Type B pancreatic cell (in vitro differentiated cells): ENCODE measurements at places on chromosomes 6 and 20.

DNA sequence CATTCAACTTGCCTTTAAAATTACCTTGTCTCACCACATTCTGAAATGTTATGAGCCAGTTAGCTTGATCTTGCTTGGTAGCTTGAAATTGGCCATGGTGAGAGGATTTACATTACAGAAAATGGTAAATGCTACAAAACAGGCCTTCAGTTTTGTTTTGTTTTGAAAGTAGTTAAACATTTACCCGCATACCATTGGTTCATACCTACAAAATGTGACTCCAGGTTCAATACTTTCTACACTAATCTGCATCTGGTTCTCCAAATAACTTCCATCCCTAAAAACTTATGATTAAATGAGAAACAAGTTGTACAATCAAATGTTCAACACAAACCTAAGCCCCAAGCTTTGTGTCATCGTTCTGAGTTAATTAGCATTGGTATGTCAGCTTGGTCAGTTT lies 30.5 kb upstream of the MYBL2 start:
- no peak for DNase-seq
- no peak overlapping the region for H3K27ac ChIP-seq
- no peaks in the 10 kb centered on the region for H3K27me3 ChIP-seq

DNA sequence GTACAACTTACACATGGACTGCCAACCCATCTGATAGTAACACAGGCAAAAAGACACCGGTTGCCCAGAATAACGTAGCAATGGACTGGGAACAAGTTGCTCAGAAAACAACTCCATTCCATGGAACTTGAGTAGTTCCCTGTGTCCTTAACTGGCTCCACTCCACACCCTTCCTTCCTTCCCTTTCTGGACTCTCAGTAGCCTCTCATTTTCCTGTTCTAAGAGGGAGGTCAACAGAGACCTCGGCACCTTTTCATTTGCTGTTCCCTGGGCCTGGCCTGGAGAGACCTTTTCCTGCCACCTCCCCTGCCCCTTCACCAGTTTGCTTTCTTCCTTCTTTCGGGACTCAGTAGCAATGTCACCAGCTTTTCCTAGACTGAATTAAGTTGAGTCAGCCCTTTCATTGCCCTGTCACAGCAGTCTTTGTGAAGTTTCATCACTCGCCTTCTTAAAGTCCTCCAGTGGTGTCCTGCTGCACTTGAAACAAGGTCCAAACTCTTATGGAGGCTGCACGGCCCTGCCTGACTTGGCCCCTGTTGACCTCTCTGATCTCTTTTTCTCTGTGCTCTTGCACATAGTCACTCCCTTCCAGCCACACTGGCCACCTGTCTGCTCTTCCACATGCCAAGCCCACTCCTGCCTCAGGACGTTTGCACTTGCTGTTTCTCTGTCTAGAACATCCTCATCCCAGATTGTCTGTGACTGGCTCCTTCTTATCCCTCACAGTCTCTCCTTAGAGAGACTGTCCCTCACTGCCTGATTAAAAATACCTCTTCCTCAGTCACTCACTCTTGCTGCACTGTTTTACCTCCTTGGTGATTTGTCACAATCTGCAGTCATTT lies 90.8 kb downstream of the KCNB1 start:
- peaks cover 10% of the 10 kb centered on the region for H3K4me1 ChIP-seq
- H3K27ac ChIP-seq: no peak overlapping the region
- peaks cover 14% of the 10 kb centered on the region for H3K27me3 ChIP-seq
- H3K36me3 ChIP-seq: no peaks in the 10 kb centered on the region
- no peak for DNase-seq
- H3K4me3 ChIP-seq: no peak overlapping the region

GRCh38 chr6:11460001-11460668 lies 77.4 kb upstream of the TMEM170B start:
- DNase-seq: no peak
- peak overlapping the region; percentile 11 for H3K27ac ChIP-seq
- H3K4me1 ChIP-seq: no peaks in the 10 kb centered on the region
- no peaks in the 10 kb centered on the region for H3K27me3 ChIP-seq

- H3K4me3 ChIP-seq: no peak overlapping the region
- H3K4me1 ChIP-seq: peaks cover 25% of the 10 kb centered on the region
- no peak overlapping the region for H3K27ac ChIP-seq
- no peaks in the 10 kb centered on the region for H3K27me3 ChIP-seq
Measured at GRCh38 chr20:17651760-17652388, 30.2 kb downstream of the RRBP1 start.

DNA sequence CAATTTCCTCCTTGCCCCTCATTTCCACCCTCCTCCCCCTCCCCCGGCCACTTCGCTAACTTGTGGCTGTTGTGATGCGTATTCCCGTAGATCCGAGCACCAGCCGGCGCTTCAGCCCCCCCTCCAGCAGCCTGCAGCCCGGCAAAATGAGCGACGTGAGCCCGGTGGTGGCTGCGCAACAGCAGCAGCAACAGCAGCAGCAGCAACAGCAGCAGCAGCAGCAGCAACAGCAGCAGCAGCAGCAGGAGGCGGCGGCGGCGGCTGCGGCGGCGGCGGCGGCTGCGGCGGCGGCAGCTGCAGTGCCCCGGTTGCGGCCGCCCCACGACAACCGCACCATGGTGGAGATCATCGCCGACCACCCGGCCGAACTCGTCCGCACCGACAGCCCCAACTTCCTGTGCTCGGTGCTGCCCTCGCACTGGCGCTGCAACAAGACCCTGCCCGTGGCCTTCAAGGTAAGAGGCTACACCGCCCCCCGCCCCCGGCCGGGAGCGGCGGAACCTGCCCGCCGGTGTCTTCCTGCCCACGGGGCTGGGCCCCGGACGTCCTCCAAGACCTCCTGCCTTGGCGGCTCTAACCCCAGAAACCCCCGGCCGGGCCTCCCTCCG lies 44.9 kb upstream of the SUPT3H start:
- peak overlapping the region; percentile 71 for H3K27ac ChIP-seq
- peaks cover 77% of the 10 kb centered on the region for H3K27me3 ChIP-seq
- peaks cover 23% of the 10 kb centered on the region for H3K4me1 ChIP-seq
- no peak for DNase-seq

- peak overlapping the region; percentile 68 for H3K27ac ChIP-seq
- DNase-seq: no peak
- H3K27me3 ChIP-seq: peaks cover 96% of the 10 kb centered on the region
- peaks cover 4% of the 10 kb centered on the region for H3K4me1 ChIP-seq
- H3K4me3 ChIP-seq: peak overlapping the region; percentile 82
Measured at GRCh38 chr20:21511850-21512633, 1.8 kb downstream of the NKX2-2 start.

GRCh38 chr6:108895571-108895970 lies 47.3 kb downstream of the ARMC2 start:
- H3K36me3 ChIP-seq: peaks cover 4% of the 10 kb centered on the region
- DNase-seq: no peak
- no peaks in the 10 kb centered on the region for H3K27me3 ChIP-seq
- no peak overlapping the region for H3K27ac ChIP-seq
- no peak overlapping the region for H3K4me3 ChIP-seq

DNA sequence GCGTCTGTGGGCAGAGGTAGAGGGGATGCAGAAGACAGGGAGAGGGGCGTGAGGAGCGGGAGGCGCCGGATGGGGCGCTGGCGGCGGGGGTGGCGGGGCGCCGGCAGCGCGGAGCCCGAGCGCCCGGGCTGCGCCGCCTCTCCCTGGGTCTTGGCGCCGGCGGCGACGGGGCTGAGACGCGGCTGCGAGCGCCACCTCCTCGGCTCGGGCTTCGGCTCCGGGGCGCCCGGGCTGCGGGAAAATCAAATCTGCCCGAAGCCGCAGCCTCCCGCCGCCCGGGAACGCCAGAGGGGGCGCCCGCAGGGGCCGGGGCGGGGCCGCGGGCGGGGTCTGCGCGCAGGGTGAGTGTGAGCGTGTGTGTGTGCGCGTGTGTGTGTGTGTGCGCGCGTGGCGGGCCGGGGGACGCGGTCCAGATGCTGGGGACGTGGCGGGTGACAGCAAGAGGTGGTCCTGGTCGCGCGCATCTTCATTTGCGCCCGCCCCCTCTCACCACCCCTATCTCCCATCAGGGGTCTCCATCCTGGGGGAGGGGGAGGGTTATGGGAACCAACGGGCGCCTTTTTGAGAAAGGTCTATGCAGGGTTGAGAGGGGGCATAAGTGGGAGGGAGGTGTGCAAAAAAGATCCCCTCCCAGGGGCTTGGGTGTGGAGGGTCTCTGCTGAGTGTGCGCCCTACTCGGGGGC lies 646 bp upstream of the CPNE5 start:
- peaks cover 73% of the 10 kb centered on the region for H3K27me3 ChIP-seq
- H3K36me3 ChIP-seq: no peaks in the 10 kb centered on the region
- peaks cover 16% of the 10 kb centered on the region for H3K4me1 ChIP-seq
- no peak for DNase-seq

DNA sequence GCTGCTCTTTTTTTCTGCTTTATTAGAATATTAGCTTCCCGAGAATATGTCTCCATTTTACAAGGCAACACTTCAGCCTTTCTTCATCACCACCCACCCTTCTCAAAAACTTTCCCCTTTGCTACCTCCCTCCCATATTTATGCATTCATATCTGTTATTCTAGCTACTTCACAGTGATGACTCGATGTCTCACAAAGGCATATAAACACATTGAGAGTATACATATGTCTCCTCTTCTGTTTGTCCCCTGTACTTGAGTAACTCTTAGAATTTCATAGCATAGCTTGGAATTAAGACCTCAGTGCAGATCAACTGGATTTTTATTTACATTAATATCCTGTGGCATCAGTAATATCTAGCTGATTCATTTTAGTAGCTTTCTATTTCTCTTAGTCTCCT lies 6.5 kb downstream of the RNF144B start:
- H3K4me3 ChIP-seq: no peak overlapping the region
- peaks cover 2% of the 10 kb centered on the region for H3K36me3 ChIP-seq
- H3K27ac ChIP-seq: no peak overlapping the region
- H3K27me3 ChIP-seq: no peaks in the 10 kb centered on the region
- peaks cover 6% of the 10 kb centered on the region for H3K4me1 ChIP-seq

GRCh38 chr20:57898332-57898731 lies 188.5 kb upstream of the PMEPA1 start:
- no peaks in the 10 kb centered on the region for H3K4me1 ChIP-seq
- peaks cover 15% of the 10 kb centered on the region for H3K27me3 ChIP-seq
- no peak for DNase-seq
- H3K36me3 ChIP-seq: no peaks in the 10 kb centered on the region
- no peak overlapping the region for H3K27ac ChIP-seq

DNA sequence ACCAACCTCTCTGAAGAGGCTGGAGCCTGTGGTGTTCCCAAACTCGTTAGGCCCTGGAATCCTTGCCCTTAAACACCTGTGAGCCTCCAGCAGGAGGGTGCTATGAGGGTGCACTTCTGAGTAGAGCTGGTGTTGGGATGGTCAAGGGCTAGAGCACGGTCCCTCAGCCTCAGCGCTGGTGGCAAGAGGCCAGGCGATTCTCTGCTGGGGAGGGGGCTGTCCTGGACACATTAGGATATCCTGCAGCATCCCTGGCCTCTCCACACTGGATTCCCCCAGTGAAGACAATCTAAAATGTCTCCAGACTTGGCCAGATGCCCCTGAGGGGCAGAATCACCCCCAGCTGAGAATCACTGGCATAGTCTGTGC lies 157.8 kb downstream of the SYCP2 start:
- DNase-seq: no peak
- H3K36me3 ChIP-seq: no peaks in the 10 kb centered on the region

DNA sequence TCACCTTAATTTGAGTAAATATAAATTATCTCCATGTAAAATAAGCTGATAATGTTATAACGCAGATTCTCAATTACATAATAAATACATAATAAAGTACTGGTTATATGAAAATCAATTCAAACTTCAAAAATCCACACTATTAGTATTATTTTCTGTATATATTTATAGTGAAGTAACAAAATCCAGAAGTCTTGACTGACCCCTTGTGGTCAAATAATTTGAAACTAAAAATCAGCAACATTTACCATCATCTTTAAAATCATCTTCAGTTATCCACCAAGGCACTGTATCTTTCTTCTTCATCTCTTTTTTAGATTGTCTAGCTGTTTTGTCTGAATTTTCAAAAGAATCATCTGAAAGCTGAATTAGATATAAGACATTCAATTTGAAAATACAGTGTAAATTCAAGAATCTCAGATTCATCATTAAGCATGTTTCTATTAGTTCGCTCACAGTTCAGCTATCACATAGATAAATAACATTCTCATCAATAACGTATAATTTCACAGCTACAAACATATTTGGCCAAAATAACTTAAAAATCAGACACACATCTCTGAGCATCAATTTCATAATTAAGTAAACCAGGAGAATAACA lies 6.5 kb downstream of the CEP162 start:
- peaks cover 4% of the 10 kb centered on the region for H3K4me1 ChIP-seq
- no peaks in the 10 kb centered on the region for H3K36me3 ChIP-seq
- no peak overlapping the region for H3K4me3 ChIP-seq
- DNase-seq: no peak
- no peak overlapping the region for H3K27ac ChIP-seq

- H3K27me3 ChIP-seq: no peaks in the 10 kb centered on the region
- peaks cover 23% of the 10 kb centered on the region for H3K36me3 ChIP-seq
- no peak overlapping the region for H3K27ac ChIP-seq
Measured at GRCh38 chr20:47749339-47749738, 35.9 kb downstream of the SULF2 start.

GRCh38 chr6:10877871-10878270 lies 4.0 kb downstream of the GCM2 start:
- H3K36me3 ChIP-seq: no peaks in the 10 kb centered on the region
- H3K27me3 ChIP-seq: peaks cover 51% of the 10 kb centered on the region
- H3K27ac ChIP-seq: no peak overlapping the region
- no peak overlapping the region for H3K4me3 ChIP-seq
- DNase-seq: no peak

- no peak for DNase-seq
- peak overlapping the region; percentile 78 for H3K4me3 ChIP-seq
- no peaks in the 10 kb centered on the region for H3K27me3 ChIP-seq
- peaks cover 12% of the 10 kb centered on the region for H3K36me3 ChIP-seq
- peaks cover 35% of the 10 kb centered on the region for H3K4me1 ChIP-seq
Measured at GRCh38 chr20:19934792-19935491, 82.2 kb upstream of the NAA20 start.
